ENCODE measurements at places on chromosomes 1 and 21.
A peak's percentile ranks its signal among the peaks of the same experiment; 100 is the strongest.

- no peak for DNase-seq
These were observed 68.3 kb downstream of the PLA2G4A start for GRCh38 chr1:186897008-186897407.

DNA sequence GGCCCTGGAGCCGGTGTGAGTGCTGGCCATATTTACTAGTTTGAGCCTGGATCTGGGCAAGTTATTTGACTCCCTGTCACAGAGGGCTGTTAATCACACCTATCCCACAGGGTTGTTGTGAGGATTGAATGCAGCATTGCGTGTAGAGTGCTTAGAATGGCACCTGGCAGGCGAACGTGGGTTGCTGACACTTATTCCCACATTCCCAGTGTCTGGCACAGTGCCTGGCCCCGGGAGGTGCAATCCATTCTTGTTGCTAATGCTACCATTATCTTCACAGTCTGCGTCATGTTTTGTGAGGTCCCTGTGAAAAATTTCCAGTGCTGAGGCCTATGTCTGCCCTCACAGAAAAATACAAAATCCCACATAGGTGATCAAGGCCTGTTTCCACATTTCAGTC lies 66.1 kb downstream of the CD2 start:
- no peak for DNase-seq

GRCh38 chr1:39898648-39899603 lies 2.8 kb downstream of the MYCL start:
- peak; percentile 45 for DNase-seq

DNA sequence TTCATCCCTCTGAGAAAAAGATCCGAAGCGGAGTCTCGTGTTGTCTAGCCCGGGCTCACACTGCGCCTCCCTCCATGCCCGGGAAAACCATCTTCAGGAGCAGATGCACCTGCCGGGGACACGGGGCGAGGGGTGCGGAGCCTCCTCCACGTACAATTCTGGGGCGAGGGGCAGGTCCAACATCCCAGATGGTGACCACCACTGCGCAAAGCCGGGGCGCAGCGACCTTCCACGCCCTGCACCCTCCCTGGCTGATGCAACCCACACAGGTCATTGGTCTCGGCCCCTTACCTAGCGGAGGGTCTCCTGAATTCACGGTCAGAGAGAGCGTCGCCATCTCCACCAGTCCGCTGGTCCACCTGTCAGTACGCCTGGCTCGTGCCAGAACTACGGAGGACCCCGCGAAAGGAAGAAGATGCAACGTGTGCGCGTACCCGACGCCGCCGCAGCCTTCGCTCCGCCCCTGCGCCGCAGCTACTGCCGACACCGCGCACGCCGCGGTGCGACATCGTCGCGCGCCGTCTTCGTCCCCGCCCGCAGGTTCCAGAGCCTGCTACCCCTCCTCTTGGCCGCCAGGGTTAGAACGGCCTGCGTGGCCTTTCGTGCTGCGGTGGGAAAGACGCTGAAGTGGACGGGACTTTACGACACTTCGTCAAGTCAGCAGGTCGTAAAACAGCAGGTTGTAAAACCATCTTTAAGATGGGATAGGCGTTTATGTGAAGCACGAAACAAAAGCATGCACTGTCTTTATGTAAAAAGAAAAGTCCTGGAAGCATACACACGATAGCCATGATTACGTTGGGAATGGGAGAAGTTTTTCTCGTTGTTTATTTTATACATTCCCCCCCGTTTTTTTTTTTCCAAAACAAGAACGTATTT lies at the start of gene EPRS1:
EPRS1 (minus strand) TSS at position 454 of the 879 bp plus-strand sequence; CDS start at position 337, 117 bp downstream.
- peak; percentile 99 for DNase-seq

DNA sequence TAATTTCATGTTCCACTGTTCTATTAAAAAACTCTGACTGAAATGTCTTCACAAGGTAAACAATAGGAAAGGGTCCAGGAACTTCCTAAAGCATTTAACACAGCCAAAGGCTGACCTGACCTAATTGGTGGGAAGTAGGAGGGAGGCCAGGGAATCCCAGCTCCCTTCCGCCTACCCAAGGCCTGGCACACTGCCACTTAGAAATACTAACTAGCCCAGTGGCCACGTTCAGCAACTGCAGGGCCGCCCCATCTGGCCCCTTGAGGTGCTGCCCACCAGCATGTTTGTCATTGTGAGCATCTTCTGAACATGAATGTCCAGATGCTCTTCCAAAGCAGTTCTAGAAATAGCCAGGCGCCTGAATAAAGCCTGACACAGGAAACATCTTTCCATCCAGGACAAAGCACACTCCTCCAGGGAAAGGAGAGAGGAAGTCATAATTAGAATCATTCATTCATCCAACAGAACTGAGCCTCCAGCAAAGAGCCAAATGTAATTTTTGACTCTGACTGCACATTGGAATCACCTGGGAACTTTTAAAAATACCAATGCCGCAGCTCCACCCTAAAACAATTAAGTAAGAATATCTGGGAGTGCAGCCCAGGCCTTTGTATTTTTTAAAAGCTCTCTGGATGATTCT lies 44.6 kb upstream of the BCL9 start:
- peak; percentile 56 for DNase-seq

DNA sequence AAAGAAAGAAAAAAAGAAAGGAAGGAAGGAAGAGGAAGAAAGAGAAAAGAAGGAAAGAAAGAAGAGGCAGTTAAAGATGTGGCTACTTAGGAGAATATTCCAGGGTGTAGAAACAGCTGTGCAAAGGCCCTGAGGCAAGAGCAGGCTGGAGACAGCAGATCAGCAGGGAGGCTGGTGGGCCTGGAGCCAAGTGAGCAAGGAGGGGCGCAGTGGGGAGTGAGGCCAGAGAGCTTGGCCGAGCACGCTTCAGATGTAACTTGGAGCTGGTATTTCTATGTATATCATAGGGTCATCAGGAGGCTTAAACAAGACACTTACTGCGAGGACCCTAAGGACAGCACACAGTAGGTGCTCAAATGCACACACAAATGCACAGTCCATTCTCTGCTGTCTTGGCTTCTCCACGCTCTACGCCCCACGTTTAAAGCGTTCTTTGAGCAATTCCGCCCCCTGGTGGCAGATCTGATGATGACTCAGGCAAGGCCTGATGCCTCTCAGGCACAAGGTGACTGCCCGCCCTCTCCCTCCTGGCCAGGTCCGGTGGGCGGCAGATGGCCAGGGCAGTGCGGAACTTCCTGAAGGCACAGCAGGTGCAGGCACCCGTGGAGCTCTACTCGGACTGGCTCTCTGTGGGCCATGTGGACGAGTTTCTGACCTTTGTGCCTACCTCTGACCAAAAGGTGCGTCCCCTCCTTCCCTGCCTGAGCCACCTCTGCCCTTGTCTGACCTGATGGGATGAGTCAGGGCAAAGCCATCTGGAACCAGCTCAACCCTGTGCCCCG lies 11.9 kb upstream of the PADI3 start:
- peak; percentile 26 for DNase-seq
